ENCODE measurements at places on chromosomes 3 and 15.

GRCh38 chr3:167684388-167684993, 30.7 kb upstream of the WDR49 start:
- DNase-seq = no peak

GRCh38 chr3:22734756-22735155, 468.4 kb upstream of the UBE2E2 start:
- DNase-seq = no peak

GRCh38 chr3:124352149-124352539, 360.2 kb upstream of the ROPN1 start:
- DNase-seq = no peak

- no peak for DNase-seq
Observed at GRCh38 chr15:55859681-55860080, 116.7 kb upstream of the PRTG start.

DNA sequence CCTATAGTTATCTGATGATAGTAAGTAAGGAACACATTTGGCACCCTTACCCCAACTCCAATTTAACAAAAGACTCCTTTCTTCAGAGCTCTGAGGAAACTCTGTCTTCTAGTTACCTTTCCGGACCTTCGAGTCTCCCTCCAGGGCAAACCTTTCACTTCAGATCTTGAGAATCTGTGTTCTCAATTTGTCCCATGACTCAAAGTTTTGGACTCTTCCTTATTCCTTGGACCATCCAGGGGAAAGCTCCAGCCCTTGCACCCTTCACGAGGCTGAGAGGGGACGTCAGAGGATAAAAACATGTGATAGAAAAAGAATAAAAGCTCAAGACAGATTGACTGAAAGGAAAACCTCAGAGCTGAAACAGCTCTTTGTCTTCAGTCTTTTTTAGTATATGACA, 76.9 kb downstream of the CTNNB1 start:
- no peak for DNase-seq

- DNase-seq = no peak
Observed at GRCh38 chr3:133886031-133886722, 9.5 kb downstream of the RAB6B start.

- no peak for DNase-seq
Observed at GRCh38 chr3:61154457-61155198, 96.6 kb downstream of the FHIT start.

DNA sequence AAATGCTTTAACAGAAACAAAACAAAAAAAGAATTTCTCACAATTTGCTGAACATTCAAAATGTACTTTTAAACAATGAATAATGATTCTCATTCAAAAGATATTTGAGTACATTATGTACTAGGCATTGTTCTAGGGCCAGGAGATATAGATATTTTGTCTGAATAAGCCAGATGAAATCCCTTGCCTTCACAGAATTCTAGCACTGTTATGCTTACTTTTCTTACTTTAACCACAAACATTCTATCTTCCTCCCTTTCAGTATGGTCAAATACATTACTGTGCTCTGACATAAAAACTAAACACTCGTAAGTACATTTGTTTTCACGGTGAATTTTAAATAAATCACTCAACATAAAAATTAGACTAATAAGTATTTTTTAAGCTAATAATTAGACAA, 116.7 kb downstream of the ADAM10 start:
- no peak for DNase-seq

DNA sequence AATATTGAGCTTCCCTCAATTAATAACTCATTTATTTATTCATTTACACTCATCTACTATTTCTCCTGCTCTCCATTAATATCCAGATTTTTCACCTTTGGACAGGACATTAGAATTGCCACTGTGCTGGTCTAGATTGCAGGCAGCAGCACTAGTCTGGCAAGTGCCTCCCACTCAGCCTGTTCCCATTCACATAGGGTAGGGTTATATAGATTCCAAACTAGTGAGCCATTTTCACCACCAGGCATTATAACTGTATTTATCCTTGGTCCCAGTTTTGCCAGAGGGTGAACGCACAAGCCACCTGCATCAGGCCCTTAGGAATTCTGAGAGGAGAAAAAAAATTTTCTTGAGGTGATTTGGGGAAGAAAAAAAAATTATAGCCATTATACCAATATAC, 44.5 kb downstream of the ANAPC13 start:
- no peak for DNase-seq

GRCh38 chr15:26721232-26721967, 51.5 kb downstream of the GABRB3 start:
- DNase-seq = no peak

- no peak for DNase-seq
Observed at GRCh38 chr15:56325186-56325585, 40.0 kb upstream of the TEX9 start.

- no peak for DNase-seq
Observed at GRCh38 chr3:136957751-136958288, at the start of gene IL20RB. Gene IL20RB, plus strand, starts transcription at chr3:136957983. Its CDS starts 131 bp downstream, at chr3:136958114.
